Left ventricle myocardium superior (tissue), 1 donor: ENCODE measurements at places on chromosomes 16 and 17. TPM values are rescaled to one million over a fixed set of nuclear protein-coding genes. Genes with fewer than 3 reads are reported as not detected.
A peak's percentile ranks its signal among the peaks of the same experiment; 100 is the strongest.

DNA sequence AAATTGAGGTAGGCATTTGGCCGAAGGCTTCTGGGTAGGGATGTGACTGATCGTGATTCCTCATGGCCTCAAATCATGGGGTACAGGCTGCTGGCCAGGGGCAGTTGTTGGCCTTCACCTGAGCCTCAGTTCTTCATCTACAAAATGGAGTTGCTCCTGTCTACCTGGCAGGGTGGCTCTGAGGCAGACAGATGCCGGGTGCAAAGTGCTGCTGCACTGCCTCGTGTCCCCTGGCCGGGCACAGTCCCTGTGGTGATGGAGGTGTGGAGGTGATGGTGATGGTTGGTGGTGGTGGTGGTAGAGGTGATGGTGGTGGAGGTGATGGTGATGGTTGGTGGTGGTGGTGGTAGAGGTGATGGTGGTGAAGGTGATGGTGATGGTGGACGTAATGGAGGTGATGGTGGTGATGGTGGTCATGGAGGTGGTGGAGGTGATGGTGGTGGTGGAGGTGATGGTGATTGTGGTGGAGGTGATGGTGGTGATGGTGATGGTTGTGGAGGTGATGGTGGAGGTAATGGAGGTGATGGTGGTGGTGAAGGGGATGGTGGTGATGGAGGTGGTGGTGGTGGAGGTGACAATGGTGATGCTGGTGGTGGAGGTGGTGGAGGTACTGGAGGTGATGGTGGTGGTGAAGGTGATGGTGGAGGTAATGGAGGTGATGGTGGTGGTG lies 52.6 kb downstream of the RNF213 start:
- no peak for DNase-seq

- no peak for DNase-seq
These were observed 646 bp downstream of the KIF22 start for GRCh38 chr16:29790949-29791844.

DNA sequence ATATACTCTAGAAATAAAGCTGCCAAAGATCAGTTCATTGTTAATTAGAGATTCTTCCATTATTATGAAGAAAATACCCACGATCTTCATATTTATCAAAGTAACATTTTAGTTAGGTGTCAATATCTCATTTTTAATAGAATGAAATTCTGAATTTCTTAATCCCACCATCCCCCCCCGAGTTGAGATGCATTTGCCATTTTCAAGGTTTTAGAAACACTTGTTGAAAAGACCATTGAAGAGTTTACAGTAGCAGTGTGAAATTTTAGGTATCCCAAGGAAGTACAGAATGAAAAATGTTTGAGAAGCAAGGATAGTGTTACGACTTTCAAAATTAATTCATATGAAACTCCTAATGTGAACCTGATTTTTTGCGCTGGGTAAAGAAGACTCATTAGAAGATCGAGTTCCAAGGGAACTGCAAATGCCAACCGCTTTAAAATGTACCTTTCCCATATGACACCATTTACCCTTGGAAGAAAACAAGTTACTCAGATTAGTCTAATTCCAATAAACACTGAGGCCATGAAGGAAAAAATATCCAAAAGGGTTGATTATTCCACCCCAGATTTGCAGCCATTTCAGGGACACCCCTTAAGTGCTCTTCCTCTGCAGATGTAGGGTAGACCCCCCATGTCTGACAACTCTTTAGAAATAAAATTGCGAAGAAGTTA lies 731 bp downstream of the IKZF3 start:
- no peak for DNase-seq

- DNase-seq, result no peak
These were observed 25.1 kb downstream of the ALDH3A2 start for GRCh38 chr17:19673623-19674022.

DNA sequence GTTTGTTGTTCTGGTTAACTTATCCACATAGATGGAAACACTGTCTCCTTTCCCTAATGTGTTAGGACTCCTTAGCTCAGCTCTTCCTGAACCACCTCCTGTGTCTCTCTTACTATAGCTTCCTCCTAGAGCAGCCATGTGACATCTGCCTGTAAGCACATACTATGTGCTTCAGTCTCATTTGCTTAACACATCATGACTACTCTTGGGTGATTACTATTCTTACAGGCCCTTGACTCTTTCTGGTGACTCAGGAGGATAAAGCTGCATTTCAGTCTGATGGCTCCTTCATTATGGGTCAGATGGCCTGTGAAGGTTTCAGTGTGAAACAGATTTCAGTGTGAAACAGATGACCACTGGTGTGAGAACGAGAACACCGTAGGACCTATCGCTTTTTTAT lies 320 bp upstream of the KRTAP4-2 start:
- DNase-seq, result no peak

- DNase-seq, result no peak
These were observed 62.9 kb downstream of the TMEM235 start for GRCh38 chr17:78294356-78294755.

DNA sequence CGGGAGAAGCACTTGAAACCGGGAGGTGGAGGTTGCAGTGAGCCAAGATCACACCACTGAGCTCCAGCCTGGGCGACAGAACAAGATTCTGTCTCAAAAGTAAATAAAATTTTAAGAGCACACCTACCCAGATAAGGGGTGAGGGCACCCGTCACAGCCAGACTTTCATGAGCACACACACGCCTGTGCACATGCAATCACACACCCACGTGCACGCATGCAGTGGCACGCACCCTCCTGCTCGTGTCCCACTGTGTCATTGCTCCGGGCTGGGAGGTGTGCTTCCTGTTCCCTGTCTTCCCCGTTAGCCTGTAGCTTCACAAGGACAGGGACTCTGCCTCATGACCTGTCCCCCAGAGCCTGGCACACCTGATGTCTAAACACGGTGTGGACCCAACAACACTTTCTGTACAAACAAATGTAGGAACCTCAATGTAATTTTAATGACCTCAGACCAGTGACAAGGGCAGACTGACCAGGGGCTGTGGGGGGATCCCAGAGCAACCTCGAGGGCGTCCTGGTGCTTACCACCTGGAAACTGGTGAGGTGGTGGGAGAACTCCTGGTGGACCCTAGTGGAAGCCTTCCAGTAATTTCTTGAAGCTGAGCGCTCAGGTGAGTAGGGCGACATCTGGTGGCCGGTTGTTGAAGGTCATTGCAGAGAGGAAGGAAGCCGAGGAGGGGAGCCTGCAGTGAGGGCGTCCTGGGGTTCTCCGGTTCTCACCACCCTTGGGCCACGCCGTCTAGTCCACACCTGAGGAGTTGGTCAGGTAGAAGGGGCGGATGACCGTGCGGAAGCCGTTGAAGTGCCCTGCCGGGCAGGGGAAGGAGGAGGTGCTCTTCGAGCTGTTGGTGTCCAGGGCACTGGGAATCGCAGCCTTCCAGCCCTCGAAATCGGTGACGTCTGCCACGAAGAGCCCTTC lies 8.6 kb downstream of the LGALS3BP start:
- DNase-seq, result peak; percentile 90

- DNase-seq, result no peak
These were observed 477 bp upstream of the OSGIN1 start for GRCh38 chr16:83952587-83952939.

GRCh38 chr17:28684963-28685362 lies 23.0 kb downstream of the SUPT6H start:
- no peak for DNase-seq

DNA sequence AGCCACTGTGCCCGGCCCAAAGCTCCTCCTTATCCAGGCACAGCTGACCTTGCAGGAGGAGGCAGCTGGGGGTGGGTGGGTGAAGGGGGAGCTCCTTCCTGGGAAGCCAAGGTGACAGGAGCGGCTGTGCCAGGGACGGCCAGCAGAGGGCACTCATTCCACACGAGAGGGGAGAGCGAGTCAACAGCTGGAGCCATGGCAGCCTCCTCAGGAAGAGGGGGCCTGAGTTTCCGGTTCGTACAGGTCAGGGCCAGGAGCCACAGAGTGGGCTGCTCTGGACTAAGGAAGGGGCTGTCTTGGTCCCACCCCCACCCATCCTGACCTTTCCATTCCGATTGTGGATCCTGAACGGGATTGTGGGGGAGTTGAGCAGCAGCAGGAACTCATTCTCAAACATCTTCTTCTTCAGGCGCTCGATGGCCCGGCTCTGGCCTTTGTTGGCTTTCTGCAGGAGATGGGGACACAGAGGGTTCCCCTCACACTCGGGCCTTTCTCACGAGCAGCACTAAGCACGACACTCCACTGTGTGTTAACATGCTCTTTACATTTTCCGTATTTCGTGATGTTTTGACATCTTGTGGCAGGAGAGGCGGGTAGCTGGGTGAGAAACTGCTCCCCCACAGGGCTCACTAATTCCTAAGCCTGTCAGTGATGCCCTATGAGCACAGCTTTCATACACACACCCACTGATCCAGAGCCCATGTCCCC lies 61.6 kb downstream of the TIMM22 start:
- DNase-seq, result peak; percentile 79

DNA sequence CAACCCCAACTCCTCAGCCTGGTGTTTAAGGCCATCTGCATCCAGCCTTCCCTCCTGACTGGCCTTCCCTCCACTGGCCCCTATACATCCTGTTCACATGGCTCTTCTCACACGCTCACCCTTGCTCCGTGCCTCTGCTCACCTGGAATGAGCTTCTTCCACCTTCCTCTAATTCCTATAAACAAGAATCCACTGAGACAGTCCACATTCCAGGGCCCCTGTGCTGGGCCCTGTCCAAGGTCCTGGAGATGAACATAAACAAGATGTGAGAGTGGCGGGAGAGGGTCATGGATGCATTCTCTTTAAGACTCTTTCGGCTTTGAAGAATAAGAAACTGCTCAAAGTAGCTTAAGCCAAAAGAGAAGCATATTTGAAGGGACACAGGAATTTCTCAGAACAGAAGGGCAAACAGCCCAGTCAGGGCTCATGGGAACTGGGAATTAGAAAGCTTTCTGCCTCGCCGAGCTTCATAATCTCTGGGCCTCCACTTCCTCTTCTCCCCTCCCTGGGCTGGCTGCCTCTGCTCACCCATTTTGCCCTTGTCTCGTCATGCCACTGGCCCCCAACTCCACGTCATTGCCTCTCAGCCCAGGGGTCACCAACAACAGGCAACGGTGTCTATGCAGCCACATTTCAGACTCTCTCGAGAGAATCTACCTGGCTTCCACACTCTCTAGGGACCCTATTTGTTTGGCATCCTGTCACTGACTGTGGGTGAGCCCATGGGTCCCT lies 13.5 kb downstream of the SPPL2C start:
- no peak for DNase-seq

DNA sequence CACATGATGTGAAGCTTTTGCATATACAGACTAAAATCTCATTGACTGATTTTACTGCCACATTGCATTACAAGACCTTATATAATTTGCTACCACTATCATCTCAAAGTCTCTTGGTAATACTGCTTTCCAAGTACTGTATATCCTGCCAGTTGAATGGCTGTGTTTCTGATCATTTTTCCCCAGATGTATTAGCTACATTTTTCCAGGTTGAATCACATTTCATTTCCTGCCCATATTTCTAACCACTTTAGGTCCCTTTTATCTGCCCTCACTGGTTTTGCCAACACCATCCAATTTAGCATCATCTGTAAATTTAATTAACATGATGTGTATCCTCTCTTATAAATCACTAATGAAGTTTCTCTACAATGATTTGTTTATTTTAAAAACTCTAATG lies 365.7 kb upstream of the PMFBP1 start:
- no peak for DNase-seq

- no peak for DNase-seq
These were observed 219.6 kb upstream of the N4BP1 start for GRCh38 chr16:48829336-48830310.

DNA sequence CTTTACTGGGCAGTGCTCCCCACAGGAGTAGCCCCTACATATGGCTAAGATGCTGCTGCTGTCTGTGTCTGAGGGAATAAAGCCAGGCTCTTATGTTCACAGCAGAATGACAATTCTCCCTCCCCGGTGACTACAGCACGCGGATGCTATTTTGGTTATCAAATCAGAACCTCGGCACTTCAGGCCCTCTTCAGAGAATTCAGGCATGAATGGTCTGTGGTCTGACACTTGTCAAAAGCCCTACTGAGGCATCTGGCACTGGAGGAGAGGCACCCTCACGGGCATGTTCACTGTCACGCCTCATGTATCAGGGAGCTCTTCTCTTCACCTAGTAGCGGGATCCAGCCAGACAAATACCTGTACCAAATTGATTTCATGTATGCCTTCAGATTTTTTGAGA lies 30.4 kb downstream of the KIAA0513 start:
- no peak for DNase-seq

DNA sequence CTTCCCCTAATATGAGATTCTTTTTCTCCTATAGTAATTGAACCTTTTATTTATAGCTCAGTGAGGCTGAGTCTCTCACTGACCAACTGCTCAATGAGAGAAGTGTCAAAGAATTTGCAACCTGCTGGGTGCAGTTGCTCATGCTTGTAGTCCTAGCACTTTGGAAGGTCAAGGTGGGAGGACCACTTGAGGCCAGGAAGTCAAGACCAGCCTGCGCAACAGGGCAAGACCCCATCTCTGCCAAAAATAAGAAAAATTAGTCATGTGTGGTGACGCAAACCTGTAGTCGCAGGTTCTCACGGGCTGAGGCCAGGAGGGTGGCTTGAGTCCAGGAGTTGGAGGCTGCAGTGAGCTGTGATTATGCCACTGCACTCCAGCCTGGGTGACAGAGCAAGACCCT lies 30.9 kb upstream of the CRYBA1 start:
- no peak for DNase-seq

DNA sequence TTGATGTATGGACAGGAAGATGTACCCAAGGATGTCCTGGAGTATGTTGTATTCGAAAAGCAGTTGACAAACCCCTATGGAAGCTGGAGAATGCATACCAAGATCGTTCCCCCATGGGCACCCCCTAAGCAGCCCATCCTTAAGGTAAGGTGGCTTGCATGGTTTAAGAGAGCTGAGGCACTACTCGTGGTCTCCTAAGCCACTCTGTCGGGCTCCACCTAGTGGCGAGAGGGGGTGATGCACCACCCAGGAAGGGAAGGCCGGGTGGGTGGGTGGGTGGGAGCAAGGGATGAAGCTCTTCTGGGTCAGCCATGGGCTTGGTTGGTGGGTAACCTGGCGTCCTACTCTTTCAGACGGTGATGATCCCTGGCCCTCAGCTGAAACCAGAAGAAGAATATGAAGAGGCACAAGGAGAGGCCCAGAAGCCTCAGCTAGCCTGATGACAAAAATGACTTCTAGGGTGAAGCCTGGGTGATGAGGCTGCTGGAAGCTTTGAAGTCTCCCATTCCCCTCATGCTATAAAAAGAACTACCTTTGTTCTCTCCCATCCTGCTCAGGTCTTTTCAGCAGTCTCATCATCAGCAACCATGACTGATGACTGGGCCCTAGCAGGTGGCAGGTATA lies 21.5 kb downstream of the GPR179 start:
- DNase-seq, result peak; percentile 75

- DNase-seq, result peak; percentile 88
These were observed at the start of gene CYBA for GRCh38 chr16:88650749-88651275. Gene CYBA (minus strand): TSS chr16:88651053. CDS start chr16:88651013, 40 bp downstream.

The RUNDC3A gene
- total RNA-seq, result 0.45 TPM

The AATK gene
- total RNA-seq, result 14.5 TPM

The MYH13 gene
- total RNA-seq, result not detected

The PLA2G15 gene
- total RNA-seq, result 33.8 TPM

The FADS6 gene
- total RNA-seq, result not detected

The DLX4 gene
- total RNA-seq, result not detected

The HOXB1 gene
- total RNA-seq, result not detected

The BICDL2 gene
- not detected for total RNA-seq

The DECR2 gene
- 9.8 TPM for total RNA-seq

The TBC1D3D gene
- total RNA-seq, result not detected

The KRTAP17-1 gene
- not detected for total RNA-seq

The FBXL16 gene
- total RNA-seq, result 0.99 TPM

The MYO15B gene
- 48.2 TPM for total RNA-seq

The METTL22 gene
- 28.6 TPM for total RNA-seq

The PROCA1 gene
- total RNA-seq, result 0.89 TPM
